ENCODE measurements at places on chromosomes 7 and 10.
A peak's percentile ranks its signal among the peaks of the same experiment; 100 is the strongest.

- DNase-seq, result no peak
Observed at GRCh38 chr10:76887223-76888010, 750.2 kb downstream of the KCNMA1 start.

DNA sequence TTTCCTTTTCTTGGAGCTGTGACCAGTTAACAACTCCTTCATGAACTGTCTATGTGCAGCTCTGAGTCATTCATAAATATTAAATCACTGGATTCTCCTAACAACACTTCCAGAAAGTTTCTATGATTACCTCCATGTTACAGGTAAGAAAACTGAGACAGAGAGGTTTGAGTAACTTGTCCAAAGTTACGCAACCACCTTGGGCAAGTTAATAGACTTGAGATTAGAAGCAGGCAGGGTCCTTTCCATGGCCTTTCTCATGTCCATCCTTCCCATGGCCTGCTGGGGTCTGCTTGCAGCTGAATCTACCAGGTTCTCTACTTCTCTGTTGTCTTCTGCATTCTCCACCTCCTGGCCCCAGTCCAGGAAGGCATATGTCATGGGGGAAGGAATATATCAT, 648.8 kb upstream of the MKI67 start:
- DNase-seq, result no peak

DNA sequence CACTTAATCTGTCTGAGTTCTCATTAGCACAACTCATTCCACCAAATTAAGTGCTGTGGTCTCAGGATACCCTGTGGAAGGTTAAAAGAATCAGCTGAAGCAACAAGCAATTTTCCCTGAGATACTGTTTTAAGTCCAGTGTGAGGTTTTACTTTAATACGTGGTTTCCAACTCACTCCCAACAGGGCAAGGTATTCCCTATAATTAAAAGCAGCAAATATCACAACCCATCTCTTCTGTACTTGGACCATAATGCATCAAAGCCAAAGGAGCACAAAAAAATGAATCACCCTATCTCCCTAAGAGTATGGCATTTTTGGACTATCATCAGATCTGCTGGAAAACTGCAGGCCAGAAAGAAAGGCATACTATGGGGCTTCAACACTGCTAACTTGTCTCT, 4.9 kb downstream of the CADPS2 start:
- no peak for DNase-seq

GRCh38 chr10:106873770-106874603, 290.5 kb downstream of the SORCS1 start:
- DNase-seq, result no peak

GRCh38 chr7:82528577-82529310, 85.2 kb upstream of the CACNA2D1 start:
- no peak for DNase-seq

- no peak for DNase-seq
Observed at GRCh38 chr10:65701168-65701776, 1224.6 kb upstream of the LRRTM3 start.

- no peak for DNase-seq
Observed at GRCh38 chr10:38600696-38601095, 506.6 kb downstream of the ZNF37A start.

DNA sequence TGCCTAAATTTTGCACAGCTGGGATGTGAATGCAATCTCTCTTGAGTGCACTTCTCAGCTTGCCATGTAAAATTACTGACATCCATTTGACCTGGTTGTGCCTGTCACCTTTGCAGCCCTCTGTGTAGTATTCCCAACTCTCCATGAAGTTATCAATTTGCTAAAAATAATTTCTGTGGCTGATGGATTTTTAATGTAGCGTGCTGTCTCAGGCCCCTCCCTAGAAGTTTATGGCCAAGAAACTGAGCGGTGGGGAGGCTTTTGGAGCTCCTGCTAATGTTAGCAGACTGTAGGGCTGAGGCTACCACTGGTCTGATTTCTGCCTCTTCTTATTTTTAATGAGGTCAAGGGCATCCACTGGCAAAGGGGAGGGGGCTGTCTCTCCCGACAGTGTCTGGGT, 577.0 kb upstream of the DPP6 start:
- no peak for DNase-seq

DNA sequence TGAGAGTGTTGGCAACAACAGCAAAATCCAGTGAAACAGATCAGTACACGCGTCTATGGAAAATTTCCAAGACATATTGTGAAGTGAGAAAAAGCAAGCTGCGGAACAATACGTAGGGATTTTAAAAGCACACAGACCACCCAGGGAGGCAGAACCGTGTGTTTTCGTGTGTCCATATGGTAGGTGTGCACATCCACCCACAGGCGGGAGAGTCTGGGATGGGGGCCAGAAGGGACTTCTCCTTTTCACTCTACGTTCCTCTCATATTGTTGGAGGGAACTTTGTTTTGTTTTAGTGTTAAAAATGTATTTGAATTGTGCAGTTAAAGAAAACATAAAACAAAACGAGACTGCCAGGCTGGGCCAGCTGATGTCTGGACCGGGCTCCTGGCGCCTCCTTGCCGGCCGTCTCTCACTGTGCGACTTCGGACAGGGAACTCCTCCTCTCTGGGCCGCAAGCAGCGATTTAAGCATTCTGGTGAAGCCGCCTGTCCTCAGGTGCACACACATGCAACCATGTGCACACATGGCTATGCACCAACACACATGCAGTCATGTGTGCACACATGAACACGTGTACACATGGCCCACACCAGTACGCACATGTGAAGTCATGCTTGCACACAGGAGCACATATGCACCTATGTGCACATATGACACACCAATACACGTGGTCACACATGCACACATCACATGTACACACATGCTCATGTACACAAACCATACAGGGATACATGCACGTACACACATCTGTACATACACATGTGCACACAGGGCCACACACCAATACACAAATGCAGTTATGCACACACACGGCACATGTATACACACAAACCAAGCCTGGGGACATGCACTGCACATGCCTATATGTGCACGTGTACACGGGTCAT, 141.1 kb downstream of the ELFN1 start:
- no peak for DNase-seq

DNA sequence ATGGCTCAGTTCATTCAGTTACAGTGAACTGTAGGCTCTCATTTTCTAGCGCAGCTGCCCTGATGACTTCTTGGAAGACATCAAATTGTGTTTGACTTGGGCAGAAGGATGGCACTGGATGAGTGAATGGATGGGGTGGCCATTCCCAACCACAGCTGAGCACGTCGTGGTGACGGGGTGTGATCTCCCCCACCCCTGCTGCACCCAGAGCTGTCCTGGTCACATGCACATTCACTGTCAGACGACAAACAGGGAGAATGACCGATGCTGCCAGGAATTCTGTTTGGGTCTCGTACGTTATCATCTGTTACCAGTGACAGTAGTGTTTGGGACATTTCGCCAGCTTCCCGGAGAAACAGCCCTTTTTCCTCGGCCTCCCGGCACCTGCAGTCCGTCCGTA, 623.2 kb downstream of the SDK1 start:
- no peak for DNase-seq

GRCh38 chr7:152862006-152862405, 102.5 kb downstream of the ACTR3B start:
- DNase-seq, result no peak

GRCh38 chr10:77072836-77073662, 564.6 kb downstream of the KCNMA1 start:
- DNase-seq, result no peak

GRCh38 chr7:133165001-133165400, 83.1 kb upstream of the CHCHD3 start:
- DNase-seq, result no peak

GRCh38 chr7:42479816-42480633, 243.0 kb upstream of the GLI3 start:
- no peak for DNase-seq

- no peak for DNase-seq
Observed at GRCh38 chr10:18214691-18215563, 74.7 kb downstream of the CACNB2 start.

DNA sequence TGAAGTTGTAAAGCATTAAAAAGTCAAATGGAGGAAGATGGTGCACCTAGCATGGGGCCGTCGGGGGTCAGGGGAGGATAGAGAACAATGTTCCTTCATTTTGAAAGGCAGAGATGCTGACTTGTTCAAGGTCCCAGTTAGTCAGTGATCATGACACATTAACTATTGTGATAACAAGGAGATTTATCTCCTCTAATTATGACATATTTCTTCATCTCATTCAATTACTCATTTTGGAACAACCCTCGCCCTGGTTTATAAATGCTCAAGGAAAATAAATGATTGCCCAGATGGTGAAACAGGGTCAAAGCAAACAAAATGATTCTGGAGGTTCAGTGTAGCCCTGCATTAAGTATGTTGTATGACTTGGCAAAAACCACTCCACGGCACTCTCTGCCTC, 106.2 kb downstream of the ITIH5 start:
- no peak for DNase-seq

GRCh38 chr10:111204838-111205237, 128.0 kb downstream of the ADRA2A start:
- DNase-seq, result no peak

DNA sequence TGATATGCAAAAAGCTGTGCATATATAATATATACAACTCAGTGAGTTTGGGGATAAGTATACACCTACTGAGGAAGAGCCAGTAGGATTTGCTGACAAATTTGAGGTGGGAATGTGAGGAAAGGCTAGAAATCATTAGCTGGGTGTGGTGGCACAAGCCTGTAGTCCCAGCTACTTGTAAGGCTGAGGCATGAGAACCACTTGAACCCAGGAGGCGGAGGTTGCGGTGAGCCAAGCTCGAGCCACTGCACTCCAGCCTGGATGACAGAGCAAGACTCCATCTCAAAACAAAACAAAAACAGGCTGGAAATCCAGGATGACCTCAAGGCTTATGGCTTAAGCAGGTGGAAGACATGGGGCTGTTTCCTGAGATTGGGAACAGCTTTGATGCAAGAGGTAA, 10.6 kb upstream of the PLEKHS1 start:
- no peak for DNase-seq

- peak; percentile 25 for DNase-seq
Observed at GRCh38 chr7:96591159-96591899, 118.3 kb downstream of the SEM1 start.

GRCh38 chr7:11235491-11235890, 261.8 kb downstream of the PHF14 start:
- no peak for DNase-seq

- no peak for DNase-seq
Observed at GRCh38 chr7:139370301-139370942, 10.7 kb downstream of the LUC7L2 start.

DNA sequence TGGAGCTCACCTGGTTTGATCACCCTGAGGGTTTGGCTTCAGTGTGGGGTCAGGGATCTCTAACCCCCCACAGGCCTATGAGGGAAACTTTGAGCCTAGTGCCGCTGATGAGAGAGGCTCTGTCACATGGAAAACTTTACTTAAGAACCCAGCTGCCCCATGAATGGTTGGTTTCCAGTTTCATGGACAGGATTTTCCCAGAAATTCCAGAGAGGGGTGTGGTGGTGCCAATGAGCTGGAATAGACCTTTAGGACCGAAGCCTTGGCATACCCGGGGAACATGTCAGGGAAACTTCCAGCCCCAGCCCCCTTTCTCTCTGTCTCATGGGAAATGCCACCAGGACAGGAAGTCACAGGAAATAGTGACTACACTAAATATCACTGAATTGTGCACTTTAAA, 36.9 kb downstream of the AKR1B1 start:
- DNase-seq, result no peak

DNA sequence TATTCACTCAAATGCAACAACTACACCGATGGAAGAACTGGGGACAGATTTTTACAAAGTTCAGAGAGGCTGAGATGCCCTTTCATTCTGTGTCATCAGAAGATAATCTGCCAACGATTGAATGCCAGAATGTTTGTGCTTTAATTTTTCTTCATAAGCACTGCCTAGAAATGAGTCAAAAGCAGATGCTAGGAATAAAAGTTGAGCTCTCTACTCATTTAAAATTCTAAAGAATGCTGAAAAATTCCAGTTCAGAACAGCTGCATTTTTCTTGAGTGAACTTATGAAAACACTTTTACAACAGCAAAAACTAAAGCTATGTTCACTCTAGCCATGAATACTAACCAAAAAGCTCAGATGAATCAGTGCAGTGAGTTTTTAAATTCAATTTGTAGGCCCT, 22.3 kb upstream of the FAM133B start:
- DNase-seq, result no peak

DNA sequence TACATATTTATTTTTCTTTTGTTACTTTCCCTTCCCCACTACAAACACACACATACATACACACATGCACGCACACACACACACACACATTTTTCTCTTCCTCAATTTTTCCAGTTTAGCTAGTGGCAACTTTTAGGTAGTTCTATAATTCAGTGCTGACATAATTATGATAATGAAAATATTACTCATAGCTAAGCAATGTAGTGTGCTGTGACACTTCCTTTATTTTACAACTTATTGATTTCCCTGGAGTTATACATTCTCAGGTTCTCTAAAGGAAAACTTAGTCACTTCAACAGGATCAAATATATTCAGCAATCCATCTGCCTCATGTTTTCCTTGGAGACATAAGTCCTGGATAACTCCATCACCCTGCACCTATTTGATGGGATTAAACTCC, 151.6 kb downstream of the CACNA2D1 start:
- no peak for DNase-seq

GRCh38 chr10:78410046-78410965, 376.6 kb downstream of the RPS24 start:
- no peak for DNase-seq

DNA sequence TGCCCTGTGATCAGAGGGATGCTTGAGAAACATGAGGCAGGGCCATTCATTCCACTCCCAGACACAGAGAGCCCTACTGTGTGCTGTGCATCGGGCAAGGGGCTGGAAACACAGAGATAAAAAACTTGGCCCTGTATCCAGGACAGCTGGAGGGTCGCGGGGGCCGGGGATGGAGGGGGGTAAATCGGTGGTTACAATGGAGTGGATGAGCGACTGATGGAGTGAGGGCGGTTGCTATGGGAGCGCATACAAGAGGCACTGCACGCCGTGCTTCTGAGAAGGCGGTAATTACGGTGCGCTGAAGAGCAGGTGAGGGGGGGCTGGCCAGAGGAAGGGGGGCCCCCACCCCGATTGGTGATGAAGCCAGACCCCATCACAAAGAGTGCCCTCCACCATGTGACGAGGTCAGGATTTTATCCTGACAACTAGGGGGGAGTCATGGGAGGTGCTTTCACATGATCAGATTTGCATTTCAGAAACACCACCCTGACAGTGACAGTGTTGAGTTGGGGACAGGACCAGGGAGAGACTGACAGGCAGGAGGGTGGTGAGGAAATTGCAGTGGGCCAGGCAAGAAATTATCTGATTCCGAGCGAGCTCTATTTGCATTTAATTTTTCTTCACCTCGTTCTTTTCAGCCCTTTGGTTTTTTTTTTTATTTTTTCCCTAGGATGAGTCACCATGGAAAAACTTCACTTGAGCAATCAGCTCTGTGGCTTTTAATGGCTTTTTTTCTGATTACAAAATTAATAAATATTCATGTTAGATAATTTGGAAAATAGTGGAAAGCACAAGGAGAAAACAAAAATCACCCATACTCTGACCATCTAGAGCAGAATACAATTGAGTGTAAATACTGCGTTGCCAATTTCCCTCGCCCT, 7.8 kb downstream of the CPA5 start:
- no peak for DNase-seq

- no peak for DNase-seq
Observed at GRCh38 chr10:36531621-36532020, 593.8 kb upstream of the ANKRD30A start.
